T1000 (cell line): ENCODE measurements at places on chromosomes 3 and 15.

- no peak for DNase-seq
Observed at GRCh38 chr3:60657972-60658371, 593.3 kb downstream of the FHIT start.

- DNase-seq: no peak
Observed at GRCh38 chr15:31013863-31014607, 22.6 kb upstream of the MTMR10 start.

GRCh38 chr3:66561367-66561766 is 60.5 kb upstream of the LRIG1 start:
- DNase-seq: no peak

- DNase-seq: no peak
Observed at GRCh38 chr3:67653425-67654098, 850 bp downstream of the SUCLG2 start.

DNA sequence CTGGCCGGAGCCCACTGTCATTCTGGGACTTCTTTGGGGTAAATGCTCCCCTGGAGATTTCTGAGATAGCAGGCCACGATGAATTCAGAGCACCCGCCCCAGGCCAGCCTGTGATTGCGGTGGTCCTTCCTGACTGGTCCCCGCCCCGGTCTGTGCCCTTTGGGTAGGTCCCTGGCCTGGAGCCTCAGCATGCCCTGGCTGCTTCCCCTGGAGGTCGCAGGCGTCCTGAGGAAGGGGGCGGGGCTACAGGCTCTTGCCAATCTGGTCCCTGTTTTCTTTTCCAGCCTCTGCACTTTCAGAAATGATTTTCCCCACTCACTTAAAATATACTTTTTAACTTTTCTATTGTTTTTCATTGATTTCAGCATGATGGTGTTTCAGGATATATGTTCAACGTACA is 250.2 kb upstream of the ATP10A start:
- no peak for DNase-seq

- DNase-seq: no peak
Observed at GRCh38 chr3:49841126-49841696, 15.2 kb downstream of the TRAIP start.

DNA sequence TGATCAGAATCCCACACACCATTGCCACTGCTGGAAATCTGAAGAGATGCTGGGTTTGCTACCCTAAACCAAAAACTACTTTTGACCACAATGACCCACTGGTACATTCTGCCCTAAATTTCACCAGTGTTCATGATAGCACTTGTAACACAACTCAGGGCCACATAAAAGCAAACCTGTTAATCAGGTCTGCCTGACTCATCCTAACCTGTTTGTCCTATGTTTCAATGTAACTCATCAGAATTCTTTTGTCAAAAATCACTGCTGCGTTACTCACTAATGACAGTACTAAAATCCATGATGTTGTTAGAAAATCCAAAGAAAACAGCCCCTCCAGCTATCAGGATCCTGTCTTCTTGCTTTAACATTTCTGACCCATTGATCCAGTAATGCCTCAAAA is 55.6 kb upstream of the XCR1 start:
- no peak for DNase-seq

- DNase-seq: no peak
Observed at GRCh38 chr3:147900851-147901250, 491.7 kb downstream of the ZIC1 start.

- DNase-seq: no peak
Observed at GRCh38 chr15:75508840-75509532, 57.5 kb upstream of the SIN3A start.

DNA sequence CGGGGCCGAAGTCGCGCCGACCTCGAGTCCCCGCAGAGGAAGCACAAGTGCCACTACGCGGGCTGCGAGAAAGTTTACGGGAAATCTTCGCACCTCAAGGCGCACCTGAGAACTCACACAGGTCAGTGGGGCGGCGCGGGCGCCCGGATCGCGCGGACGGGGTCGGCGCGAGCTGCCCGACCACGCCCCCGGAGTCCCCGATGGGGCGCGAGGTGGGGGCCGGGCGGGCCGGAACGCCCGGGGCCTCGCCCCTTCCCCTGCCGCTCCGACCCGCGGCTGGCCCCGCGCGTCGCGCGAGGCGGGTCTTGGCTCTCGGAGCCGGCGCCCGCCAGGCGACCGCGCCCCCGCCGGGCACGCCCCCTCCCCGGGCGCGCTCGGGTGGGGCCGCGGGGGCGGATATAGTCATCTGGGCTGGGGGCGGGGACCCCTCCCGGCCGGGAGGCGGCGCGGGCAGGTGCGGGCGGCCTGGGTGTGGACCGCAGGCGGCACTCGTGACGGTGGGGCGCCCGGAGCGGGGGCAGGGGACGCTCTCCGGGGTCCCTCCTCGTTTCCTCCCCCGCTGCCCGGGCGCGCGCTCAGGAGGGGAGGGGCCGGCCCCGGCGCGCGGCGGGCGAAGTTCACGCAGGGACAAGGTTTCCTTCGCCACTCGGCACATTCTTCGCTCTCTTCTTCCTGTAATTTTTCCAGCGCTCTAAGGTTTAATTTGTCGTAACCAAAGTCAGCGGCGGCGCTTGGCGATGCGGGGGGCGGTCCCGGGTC is 1.2 kb downstream of the KLF13 start:
- DNase-seq: no peak

DNA sequence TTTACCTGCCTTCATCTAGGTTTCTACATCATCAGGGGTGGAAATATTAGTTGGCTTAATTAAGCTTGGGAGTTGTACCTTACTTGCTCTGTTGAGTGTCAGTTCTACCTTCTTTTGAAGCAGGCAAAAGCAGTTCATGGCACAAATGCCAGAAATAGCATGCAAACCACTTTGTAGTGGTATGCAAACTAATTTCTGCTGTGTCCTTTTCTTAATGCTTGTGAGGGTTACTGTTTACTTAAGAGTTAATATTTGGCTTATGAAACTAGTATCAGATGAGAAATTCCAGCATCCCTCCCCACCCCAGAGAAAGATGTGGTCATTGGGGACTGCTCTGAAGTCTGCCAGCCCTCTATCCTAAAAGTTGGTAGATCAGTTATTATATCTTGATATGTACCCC is 7.1 kb downstream of the ATP2C1 start:
- no peak for DNase-seq

GRCh38 chr3:171954690-171955383 is 84.5 kb upstream of the FNDC3B start:
- no peak for DNase-seq

DNA sequence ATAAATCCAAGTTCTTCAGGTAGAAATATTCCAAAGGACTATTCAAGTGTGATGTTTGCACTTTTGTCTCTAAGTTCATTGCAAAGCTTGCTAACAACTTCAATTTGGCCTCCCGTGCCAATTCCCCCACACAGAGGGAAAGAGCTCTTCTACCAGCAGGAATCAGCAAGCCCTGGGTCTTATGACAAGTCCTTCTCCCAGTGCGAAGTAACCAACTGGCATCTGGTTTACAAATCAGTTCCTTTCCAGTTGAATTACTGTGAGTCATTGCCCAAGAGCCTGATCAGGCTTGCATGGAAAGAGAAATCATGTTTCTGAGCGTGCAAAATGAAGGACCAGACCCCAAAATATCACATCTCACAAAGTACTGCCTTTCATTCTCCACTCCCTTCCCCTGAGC is 62.7 kb upstream of the SLCO3A1 start:
- DNase-seq: no peak

- no peak for DNase-seq
Observed at GRCh38 chr3:37161351-37161750, 13.0 kb downstream of the LRRFIP2 start.

GRCh38 chr3:95522449-95522848 is 1291.9 kb upstream of the EPHA6 start:
- DNase-seq: no peak
